Mesenteric fat pad (tissue), 1 donor: ENCODE measurements at places on chromosomes 4 and X. TPM values are rescaled to one million over a fixed set of nuclear protein-coding genes. Genes with fewer than 3 reads are reported as not detected.

The MAOB gene
- 113 TPM for total RNA-seq

The NAA11 gene
- not detected for total RNA-seq

The KLHL4 gene
- 0.48 TPM for total RNA-seq

The JADE3 gene
- total RNA-seq: 7.2 TPM

DNA sequence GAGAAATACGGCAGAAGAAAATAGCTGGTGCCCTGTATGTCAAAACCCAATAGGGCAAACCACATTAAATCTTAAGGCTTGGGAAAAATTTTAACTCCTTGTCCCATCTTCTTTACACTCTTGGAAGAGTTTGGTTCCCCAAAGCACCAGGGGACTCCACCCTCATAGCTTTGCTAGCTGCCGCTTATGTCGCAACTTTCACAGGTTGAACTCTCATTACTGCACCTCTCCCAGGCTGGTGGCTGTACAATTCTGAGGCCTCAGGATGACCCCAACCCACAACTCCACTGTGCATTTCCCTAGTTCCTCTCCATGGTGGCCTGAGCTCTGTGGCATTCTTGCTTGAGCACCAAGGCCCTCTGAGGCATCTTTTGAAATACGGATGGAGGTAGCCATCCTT is 1478.8 kb downstream of the FAM133A start:
- no peak for DNase-seq

DNA sequence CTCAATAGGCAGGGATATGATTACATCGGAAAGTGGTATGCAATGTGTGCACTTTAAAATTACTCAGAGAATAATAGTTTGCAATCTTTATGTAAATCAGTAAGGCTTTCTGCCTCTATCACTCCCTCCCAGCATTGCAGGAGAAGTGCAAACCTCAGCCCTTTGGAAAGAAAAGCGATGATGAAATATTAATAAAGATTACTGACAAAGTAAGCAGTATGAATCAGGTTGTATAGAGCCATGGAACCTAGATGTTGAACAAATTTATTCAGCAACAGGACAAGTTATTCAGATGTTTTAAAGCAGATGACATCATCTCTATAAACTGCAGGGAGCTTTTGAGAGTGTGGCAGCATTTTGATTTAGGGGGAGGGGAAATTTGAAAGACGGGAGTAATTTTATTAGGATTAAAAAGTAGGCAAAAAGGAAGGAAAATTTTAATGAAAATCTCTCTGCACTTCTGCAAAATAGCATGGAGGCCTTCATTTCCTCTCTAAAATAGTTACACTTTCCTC is 631.7 kb upstream of the GRIA3 start:
- DNase-seq: no peak

DNA sequence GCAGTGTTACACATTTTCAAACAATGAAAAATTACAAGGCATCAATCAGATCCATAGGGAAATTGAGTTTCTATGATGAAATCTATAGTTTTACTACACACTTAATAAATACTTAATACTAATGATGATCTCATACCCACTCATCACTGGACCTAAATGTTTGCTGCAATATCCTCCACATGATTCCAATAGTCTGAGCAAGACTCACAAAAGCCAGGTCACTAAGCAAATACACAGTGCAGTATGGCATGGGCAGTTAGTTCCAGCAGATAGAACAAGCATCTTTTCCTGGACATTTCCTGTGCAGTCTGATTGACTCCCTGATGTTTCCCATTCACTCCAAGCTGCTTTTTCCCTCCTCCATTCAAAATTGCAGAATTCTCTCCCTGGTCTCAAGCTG is 109.0 kb upstream of the ATOH1 start:
- no peak for DNase-seq

- no peak for DNase-seq
Observed at GRCh38 chr4:107034091-107034995, 1.8 kb downstream of the DKK2 start.

- DNase-seq: no peak
Observed at GRCh38 chr4:173827707-173828106, 297.7 kb upstream of the HAND2 start.
